Head of caudate nucleus (tissue), 42 donors: ENCODE measurements at places on chromosomes 3 and 15.

DNA sequence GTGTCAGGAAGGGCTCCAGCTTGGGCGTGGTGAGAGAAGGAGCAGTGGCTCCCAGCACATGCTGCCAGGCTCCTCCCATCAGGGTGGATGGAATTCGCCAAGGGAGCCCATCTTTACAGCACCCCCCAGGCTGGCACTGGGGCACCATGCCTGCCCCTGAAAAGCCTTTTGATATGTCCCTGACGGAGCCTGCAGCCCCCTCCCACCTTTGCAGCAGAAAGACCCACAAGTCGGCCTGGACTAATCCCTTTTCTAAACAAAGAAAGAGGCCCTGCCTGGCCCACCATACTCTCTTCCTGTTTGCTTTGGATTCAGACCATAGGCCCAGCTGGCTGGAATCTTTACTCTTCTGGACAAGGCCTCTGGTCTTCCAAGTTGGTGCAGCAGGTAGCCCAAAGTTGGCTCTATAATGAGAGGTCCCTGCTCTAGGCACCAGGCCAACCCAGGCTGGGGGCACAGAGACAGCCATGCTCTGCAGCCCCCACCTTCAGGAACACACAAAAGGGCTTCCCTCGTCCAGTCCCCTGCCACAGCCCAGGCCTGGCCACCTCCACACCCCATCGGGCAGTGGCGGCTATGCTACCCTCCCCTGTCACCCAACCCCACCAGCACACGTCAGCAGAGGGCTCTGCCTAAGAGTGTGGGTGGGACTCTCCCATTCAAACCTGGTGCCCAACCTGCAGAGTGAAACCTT lies 5.4 kb downstream of the ANPEP start:
- DNase-seq: no peak

DNA sequence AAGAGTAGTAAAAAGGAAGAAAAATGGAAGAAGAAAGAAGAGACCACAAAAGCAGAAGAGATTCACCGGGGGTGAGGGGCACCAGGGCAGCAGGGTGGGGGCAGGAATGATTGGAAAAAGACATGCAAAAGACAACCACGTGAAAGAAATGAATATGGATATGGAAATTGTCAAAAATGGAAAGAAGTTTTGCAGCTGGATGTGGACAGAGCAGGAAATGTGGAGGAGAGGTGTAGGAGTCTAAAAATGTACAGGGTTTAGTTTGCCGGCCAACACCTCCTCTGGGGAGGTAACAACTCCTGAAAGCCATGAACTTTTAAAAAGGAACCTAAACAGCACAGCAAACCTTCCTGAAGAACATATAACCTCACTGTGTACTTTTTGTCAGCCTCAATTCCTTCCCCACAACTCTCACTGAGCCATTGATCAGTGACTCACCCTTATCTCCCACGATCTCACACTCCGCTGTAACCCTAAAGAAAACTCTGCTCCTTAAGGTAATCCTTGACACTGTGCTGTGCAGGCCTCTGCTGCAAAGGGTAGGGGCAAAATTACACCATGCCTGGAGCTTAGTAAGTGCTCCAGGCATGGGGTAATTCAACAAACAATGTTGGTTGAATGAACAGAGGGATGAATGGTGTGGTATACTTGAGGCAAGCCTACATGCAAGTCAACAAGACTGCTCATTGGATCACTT lies 100.2 kb upstream of the BOC start:
- no peak for DNase-seq

DNA sequence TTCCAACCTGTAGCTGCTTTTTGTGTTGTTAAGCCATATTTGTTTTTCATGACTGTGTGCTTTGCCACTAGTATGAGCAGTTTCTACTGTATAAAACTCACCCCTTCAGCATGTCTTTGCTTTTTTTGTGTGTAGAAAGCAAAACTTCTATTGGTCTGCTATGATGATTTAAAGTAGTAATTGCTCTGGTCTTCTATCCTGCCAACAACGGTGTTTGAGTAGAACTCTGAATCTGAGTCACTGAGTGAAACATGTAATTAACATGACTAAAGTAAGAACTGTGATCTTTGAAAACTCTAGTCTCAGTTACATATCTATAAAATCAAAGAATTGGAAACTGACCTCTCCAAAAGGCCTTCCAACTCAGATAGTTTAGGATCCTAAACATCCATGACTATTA lies 133.6 kb downstream of the TPRG1 start:
- no peak for DNase-seq

DNA sequence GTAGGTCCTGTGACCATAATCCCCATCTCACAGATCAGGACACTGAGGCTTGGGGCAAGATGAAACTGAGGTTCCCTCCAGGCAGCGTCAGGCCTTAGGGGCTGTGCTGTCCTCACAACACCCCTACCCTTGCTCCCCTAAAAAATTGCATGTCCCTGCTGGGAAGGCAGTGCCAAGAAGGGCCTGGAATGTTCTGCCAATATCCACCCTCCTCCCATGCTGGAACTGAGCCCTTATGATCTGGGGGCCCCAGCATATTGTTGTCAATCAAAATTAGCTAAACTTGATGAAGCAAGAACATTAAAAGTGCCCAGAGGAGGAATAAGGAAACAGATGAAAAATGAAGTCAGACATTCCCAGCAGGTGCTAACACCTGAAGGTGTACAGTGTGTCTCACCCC lies 13.4 kb upstream of the RTP3 start:
- DNase-seq: no peak

DNA sequence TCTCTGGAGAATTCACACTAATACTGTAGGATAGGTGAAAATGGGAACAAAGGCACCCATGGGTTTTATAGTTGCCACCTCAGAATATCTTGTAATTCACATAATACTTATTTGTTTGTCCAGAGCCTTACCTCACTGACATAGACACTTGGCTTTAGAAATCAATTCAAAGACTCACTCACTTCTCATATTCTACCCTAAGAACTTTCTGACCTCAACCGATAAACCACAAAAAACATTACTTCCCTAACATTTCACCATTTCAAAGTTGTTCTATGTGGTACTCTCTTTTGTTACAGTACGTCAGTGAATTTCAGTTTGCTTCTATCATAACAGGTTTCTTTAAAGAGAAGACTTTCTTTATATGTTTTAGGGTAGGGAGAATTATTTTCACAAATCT lies 359.3 kb downstream of the IGSF11 start:
- DNase-seq: no peak

DNA sequence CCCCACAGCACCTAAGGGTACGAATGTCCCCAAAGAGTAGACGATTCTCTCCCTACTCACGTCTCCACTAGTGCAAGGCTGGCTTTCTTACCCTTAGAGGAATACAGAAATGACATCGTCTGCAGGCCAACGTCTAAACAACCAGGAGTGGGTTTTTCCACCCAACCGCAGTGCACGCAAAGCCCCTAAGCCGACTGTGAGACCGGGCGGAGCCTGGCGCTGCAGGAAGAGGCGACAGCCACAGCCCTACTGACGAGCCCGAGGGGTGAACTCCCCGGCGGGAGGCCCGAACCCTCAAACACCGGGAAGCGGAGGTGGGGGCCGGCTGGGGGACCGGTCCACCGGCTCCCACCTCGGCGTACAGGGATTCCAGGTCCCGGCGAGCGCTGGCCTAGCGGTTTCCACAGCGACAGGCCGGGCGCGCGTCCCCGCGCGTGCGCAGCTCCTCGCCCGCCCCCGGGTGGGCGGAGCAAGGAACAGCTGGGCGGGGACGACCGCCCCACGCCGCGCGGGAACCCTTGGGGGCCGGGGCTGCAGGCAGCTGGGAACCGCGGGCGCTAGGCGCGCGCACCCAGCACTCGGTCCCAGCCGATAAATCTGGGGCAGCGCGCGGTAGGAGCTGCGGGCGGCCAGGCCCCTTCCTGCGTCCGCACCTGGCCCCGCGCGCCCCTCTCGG lies at the start of the genes CEP19 and PIGX:
Gene CEP19, minus strand, starts transcription at position 413 of the 676 bp plus-strand sequence. CDS start 3,593 bp downstream, outside the sequence.
Gene PIGX, plus strand, starts transcription at position 540 of the 676 bp plus-strand sequence.
- peak; percentile 88 for DNase-seq

GRCh38 chr3:112486811-112487505 lies 12.3 kb downstream of the BTLA start:
- DNase-seq: no peak

DNA sequence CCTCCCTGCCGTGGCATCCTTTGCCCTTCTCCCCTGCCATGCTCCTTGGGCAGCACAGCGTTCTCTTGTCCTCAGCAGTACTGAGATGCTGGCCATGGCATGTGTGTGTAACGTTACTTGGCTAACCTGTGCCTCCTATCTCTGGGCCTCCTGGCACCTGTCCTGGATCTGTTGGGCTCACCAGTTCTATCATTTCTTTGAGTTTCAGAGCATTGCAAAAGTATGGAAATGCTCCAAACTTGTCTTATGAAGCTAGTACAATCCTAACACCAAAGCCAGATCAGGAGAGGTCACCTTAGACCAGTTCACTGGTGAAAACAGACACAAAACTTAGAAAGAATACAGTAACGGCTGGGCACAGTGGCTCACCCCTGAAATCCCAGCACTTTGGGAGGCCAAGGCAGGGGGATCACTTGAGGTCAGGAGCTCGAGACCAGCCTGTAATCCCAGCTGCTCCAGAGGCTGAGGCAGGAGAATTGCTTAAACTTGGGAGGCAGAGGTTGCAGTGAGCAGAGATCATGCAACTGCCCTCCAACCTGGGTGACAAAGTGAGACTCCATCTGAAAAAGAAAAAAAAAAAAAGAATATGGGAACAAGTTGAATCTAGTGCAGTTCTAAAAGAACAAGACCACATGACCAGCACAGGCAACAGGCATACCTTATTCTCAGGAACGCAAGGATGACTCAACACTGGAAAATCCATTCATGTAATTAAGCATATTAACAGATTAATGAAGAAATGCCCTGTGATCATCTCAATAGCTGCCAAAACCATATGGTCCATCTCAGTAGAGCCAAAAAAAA lies 62.4 kb upstream of the TRPM1 start:
- no peak for DNase-seq

DNA sequence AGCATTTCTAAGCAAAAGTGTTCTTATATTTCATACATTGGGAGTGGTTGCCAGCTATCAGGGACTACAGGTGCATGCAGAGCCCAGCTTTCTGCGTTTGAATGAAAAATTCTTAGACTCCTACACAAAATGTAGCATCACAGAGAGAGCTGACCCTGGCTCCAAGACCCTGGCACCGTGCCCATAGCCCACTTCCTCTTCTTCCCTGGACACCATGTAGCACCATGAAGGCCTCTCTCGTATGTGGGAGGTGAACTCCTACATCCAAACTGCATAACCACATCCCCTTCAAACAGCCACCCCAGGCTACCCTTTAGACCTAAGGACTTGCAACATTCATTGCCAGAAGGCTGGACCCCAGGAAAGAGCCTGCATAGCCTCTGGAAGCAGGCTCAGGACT lies 35.8 kb upstream of the ATOSA start:
- no peak for DNase-seq

DNA sequence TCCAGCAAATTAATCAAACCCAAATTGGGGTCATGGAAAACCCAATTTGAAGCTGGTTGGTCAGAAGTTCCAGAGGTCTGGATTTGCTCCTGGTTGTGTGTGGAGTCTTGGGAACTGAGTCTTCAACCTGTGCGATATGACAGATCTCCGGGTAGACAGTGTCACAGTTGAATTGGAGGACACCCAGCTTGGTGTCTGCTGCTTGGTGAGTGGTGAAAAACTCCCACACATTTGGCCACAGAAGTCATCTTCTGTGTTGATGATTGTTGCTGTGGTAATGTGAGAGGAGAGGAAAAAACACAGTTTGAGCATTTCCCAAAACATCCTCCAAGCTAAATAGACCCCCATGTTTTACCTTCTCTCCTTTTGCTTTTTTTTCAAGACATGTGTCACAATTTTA lies 218.1 kb downstream of the TP63 start:
- DNase-seq: no peak

- DNase-seq: no peak
These were observed 208.4 kb downstream of the TNIK start for GRCh38 chr3:171251835-171252234.

GRCh38 chr3:13500133-13500885 lies 20.2 kb downstream of the HDAC11 start:
- no peak for DNase-seq

DNA sequence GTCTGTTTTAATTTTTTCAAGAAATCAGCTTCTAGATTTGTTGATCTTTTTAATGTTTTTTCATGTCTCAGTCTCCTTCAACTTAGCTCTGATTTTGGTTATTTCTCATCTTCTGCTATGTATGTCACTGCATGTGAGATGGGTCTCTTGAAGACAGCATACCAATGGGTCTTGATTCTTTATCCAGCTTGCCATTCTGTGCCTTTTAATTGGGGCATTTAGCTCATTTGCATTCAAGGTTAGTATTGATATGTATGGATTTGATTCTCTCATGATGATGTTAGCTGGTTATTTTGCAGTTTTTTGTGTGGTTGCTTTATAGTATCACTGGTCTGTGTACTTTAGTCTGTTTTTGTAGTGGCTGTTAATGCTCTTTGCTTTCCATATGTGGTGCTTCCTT lies 39.4 kb downstream of the CEP63 start:
- DNase-seq: no peak

DNA sequence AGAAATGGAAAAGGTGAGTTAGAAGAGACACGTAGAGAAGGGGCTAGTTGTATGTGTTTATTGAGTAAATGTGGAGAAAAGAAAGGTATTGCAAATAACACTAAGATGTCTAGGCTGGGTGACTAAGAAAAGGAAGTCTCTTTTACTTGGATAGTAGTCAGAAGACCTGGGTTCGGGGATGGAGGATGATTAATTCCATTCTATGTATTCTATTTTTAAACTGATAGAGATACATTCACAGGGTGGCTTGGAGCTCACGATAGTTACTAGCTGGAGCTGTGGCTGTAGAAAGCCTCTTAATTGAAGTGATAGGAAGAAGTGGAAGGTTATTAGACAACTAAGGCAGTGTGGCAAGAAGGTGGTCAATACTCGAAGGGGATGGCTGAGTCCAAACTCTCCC lies 65.9 kb upstream of the TNIK start:
- DNase-seq: no peak

GRCh38 chr3:5022966-5023776 lies 43.9 kb downstream of the BHLHE40 start:
- no peak for DNase-seq

- no peak for DNase-seq
These were observed 2.1 kb downstream of the MCTP2 start for GRCh38 chr15:94233441-94233840.

- DNase-seq: no peak
These were observed 234.8 kb upstream of the NR2E3 start for GRCh38 chr15:71575474-71576045.

- no peak for DNase-seq
These were observed 123.5 kb upstream of the GOLGA6L4 start for GRCh38 chr15:84112025-84112424.
